ENCODE measurements at places on chromosomes 13 and 19.

DNA sequence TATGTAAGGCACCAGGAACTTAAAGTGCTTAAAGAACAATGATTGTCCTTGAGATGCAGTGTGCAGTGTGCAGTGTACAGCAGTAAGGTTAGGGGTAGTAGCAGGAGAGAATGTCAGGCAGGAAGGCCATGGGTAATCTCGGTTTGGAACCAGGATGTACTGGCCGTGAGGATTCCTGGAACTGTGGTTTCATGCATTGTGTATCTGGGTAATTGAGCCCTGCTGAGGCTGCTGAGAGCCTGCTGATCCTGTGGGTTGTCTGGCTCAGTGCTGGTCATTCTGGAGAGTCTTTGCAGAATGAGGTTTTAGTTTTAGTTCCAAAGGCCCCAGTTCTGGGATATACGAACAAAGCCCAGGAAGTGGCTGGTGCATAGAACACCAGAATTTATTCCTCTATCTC is 71.0 kb downstream of the ZNF568 start:
- no peak for DNase-seq

GRCh38 chr19:29121684-29122083 is 91.3 kb downstream of the UQCRFS1 start:
- peak; percentile 13 for DNase-seq

DNA sequence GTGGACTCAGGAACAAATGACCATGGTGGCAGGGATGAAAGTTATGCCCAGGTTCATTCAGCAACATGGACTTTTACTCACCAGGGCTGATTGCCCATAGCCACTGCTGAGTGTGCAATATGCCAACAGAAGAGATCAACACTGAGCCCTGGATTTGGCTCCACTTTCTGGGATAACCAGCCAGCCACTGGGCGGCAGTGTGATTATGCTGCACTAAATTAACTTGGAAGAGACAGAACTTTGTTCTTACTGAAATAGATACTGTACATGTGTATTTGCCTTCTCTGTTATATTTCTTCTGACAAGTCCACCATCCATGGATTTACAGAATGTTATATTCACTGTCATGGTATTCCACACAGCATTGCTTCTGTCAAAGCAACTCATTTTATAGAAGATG is 257.4 kb downstream of the TDRD3 start:
- peak; percentile 53 for DNase-seq

DNA sequence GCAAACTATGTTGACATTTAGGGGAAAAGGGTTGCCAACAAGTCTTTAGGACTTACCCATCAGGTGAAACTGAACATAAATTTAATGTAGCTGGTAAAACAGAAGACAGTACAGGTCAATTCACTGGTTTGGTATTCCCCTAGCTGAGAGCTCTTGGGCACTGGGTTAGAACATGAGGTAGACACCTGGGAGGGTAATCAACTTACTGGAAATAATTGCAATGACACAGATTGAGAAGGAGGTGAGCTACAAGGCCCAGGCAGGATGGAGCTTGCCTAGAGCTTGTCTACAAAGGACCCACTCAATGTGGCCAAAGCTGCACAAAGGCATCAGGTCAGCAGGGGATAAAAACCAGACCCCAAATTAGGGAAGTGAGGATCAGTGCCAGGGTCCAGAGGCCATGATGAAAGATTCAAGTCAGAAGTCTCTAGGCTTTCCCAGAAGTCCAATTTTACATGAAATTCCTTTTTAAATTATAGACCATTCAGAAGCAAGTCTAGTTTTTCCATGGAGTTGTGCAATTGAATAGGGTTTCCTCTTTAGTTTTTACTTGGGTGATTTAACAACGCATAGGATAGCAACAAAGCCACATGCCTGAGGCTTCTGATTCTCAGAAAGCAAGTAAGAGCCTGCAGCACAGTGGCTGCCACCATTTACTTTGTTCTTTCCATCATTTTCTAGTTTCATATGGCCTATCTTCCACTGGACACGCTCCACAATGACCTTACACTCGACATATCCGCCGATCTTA is 194.0 kb downstream of the NDFIP2 start:
- no peak for DNase-seq

GRCh38 chr13:30303269-30303668 is 4.1 kb downstream of the KATNAL1 start:
- DNase-seq: no peak

GRCh38 chr13:46551410-46552302 is 1.3 kb upstream of the LRCH1 start:
- DNase-seq: peak; percentile 54

GRCh38 chr19:6540918-6541689 is 10.3 kb downstream of the TNFSF9 start:
- no peak for DNase-seq

DNA sequence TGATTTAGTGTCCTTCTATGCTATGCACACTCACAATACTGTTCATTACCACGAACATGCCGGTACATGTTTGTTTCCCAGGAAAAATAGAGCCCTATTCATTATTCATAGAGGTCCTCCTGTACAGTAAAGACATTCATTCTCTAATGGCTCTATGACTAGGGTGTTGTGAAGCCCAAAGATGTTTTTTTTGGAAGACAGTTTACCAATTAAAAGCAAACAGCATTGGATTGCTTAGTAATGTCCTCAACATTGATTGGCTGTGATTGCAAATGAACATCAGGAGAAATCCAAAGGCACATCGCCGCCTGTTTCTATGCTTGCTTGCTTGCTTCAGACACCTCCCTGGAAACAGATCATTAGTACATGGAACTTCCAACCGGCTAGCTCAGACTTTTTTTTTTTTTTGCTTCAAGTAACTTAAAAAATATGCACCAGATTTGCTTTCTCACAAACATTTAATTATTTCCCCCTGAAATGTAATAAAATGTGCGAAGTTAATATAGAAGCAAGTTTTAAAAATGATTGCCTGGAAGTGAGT is 8.8 kb upstream of the GPC6 start:
- no peak for DNase-seq

DNA sequence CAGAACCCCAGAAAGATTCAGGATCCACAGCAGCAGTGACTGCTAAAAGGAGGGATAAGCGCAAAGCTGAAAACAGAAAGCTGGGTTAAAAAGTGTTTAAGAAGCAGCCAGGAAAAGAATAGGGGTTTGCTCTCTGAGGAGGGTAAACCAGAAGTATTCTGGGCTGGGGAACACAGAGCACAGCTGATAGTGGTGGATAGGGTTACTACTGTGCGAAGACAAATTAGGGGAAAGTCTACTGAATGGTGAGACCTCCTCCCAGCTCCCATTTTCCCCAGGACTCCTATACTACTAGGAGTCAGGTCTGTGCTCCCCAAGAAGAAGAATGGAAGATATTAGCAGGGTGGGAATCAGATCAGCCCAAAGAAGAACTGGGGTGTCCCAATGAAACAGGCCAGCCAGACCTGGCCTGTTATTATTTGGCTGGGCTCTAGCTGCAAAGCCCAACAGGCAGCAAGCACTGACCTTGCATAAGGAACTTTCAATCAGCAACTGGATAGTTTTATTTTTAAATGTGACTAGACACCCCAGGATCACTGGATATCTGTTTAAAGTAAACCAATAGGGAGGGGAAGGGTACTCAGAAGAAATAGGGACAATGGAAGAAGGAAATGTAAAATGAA is 43.5 kb upstream of the SERTM1 start:
- no peak for DNase-seq

DNA sequence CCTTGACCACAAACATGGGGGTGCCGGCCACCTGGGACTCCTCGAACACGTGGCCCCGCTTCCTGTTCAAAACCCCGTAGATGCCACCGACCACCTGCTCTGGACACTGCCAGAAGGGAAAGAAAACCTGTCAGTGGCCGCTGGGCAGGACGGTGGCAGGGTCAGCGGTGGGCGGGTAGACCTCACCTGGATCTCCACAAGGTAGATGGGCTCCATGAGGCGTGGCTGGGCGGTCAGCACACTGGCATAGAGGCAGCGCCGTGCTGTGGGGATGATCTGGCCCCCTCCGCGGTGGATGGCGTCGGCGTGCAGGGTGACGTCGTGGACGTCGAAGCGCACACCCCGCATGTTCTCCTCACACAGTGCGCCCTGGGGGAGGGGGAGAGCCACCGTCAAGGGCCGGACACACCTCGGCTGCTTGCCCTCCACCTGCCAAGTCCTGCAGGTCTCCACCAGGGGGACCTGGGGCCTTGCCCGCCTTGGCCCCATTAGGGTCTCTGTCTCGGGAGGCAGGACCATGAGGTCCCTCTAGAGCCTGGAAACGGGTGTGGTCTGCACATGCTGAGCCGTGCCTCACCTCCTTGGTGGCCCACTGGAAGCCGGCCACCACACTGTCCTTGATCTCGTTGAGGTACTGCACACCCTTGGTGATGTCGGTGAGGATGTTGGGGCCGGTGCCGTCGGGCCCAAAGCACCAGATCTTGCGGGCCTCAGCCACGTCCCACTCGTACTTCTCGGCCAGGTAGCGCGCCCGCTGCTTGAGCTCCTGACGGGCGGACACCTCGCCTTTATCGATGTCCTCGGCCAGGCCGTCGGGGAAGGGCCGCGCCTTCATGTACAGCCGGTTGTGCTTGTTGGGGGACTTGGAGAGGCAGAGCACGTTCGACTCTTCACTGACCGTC is 6.6 kb upstream of the DAPK3 start:
- DNase-seq: no peak

DNA sequence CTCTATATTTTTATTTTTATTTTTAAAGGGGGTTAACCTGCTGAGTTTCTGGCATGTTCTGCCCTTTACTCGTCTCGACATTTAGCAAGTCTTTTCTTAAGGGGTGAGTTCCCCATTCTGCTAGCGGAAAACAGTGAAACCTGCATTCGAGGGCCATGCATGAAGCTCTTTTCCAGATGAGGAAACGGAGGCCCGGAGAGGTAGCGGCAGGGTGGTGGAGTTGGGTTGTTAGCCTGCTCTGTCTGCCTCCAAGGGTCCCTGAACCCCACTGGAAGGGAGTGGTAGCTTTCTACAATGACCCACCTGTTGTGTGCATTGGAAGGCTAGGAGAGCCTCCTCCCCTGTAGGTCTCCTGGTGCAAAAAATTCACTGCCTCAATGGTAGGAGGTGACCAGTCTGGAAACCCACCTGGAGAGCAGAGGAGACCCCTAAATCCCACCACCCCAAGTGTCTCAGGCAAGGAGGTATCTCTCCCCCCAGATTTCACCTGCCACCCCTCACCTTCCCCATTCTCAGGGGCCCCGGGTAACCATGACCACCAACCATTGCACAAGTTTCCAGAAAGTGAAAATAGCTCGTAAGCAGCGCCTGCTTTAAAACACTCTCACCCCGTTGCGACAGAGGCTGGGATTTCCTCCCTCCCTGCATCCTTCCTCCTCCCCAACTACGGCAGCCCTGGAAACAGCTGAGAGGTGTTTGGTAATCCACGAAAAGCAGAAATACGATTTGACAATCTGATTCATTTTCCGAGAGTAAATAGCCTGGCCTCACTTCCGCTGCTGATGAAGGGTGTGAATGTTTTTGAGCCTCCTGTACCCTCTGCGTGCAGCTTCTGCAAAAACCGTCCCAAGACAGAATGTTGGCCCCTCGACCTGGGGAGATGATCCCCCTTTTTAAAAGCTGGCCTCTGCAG is 3.5 kb downstream of the KLF2 start:
- DNase-seq: peak; percentile 53

GRCh38 chr13:23512762-23513395 is 57.3 kb upstream of the TNFRSF19 start:
- no peak for DNase-seq

GRCh38 chr13:36417331-36417730 is 15.0 kb upstream of the CCNA1 start:
- no peak for DNase-seq

DNA sequence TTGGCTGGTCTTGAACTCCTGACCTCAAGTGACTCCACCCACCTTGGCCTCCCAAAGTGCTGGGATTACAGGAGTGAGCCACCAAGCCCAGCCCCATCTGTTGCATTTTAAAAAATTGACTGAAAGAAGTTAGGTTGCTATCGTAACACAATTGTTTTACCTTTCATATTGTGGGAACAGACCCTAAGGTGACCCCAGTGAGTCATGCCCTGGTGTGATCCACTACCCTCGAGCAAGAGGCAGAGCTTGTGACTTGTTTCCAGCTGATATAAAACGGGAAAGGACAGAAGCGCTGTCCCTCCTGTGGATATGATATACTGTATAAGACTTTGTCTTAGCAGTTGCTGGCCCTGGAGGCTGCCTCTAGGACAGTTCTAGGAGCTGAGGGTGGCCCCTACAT is 308.6 kb downstream of the HS6ST3 start:
- DNase-seq: no peak

GRCh38 chr19:6086068-6086788 is 24.1 kb downstream of the RFX2 start:
- no peak for DNase-seq

- no peak for DNase-seq
These were observed 378.9 kb downstream of the DLEU7 start for GRCh38 chr13:50464349-50465251.

- DNase-seq: no peak
These were observed 2.6 kb upstream of the CLC start for GRCh38 chr19:39740395-39740794.

DNA sequence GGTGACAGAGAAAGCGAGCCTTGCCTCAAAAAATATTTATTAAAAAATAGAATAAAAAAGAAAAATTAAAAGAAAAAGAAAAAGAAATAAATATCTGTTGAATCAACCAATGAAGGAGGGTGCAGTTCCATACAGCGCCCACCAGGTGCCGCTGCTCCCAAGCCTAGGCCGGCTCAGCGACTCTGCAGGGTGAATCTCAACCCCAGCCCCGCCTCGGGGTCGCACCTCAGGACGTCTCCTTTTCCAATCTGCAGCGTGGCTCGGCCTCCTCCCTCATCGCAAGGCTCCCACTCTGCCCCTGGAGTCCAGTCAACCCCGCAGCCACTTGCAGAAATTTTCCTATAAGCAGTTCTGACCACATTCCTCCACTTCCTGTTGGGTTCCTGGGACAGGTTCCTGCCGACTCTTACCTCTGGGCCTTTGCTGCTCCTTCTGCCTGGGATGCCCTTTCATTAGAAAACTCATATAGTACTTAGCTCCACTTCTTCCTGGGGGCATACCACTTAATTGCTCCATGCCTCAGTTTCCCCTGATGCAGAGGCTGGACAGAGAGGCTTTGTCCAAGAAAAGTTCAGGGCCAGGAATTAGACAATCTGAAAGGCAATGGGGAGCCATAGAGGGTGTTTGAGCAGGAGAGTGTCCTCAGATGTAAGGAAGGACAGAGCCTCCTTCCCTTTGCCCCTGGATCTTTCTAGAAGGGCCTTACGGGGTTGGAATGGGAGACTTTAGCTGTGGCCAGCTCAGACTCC is 24.3 kb downstream of the NFILZ start:
- DNase-seq: peak; percentile 39

DNA sequence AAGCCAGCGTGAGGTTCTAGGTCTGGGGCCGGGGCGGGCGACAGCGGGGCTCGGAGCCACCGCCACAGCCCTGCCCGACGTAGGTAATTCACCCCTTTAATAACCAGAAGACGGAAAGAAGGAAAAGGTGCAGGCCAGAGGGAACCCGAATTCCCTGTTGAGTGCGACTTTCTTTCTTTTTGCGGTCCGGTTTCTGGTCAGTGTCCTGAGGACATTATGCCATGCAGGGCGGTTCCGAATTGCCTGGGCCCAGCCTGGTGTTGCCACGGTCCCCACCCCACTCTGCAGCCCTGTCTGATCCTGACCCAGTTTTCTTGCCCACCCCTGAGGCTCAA is 18.4 kb upstream of the TFDP1 start:
- DNase-seq: no peak

All from head of caudate nucleus (tissue), 42 donors.